Stimulated activated CD8-positive, alpha-beta memory T cell treated with anti-CD3 and anti-CD28 coated beads, Interleukin-2, amount 100 ng/mL, for 48 hours (primary cell): ENCODE measurements at places on chromosomes 6 and 20.
A peak's percentile ranks its signal among the peaks of the same experiment; 100 is the strongest.

- DNase-seq = no peak
Measured at GRCh38 chr6:115120391-115120790, 777.6 kb upstream of the HS3ST5 start.

DNA sequence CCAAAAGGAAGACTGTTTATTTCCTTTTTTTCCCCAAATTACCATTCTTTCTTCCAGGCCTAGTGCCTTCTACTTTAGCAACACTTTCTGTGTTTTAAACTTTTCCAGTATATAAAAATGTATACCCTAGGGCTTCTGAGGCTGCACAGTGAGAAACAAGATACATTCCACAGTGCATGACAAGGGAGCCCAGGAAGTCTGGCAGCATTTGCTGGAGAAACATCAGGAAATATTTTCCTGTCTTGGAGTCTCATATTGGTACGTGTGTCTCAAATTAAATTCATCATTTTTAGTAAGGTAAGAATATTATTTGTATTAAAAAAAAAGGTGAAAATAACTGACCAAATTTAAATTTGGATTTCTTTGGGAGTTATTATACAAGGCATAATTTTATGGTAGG lies 662.6 kb downstream of the RFPL4B start:
- no peak for DNase-seq

GRCh38 chr6:146498309-146498708 lies 45.3 kb upstream of the RAB32 start:
- DNase-seq = no peak

DNA sequence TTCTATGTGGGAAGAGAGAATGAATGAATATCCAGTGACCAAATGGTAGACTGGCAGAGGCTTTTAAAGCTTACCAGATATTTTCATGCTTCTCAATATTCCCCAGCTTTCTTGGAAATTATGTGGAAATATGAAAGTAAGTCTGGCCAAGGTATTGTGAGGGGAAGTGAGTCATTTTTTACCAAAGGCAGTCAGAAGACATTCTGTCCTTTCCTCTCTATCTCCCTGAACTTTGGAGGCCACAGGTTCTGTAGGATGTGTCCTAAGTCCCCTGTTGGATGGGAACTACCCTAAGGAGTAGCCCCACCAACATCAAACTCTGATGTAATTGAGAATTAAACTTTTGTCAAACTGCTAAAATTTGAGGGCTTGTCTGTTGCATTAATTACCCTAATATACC lies 593.8 kb upstream of the NRSN1 start:
- no peak for DNase-seq

GRCh38 chr6:89675949-89676748 lies 37.6 kb upstream of the LYRM2 start:
- no peak for DNase-seq

GRCh38 chr6:4510317-4510716 lies 265.9 kb upstream of the CDYL start:
- DNase-seq = no peak

DNA sequence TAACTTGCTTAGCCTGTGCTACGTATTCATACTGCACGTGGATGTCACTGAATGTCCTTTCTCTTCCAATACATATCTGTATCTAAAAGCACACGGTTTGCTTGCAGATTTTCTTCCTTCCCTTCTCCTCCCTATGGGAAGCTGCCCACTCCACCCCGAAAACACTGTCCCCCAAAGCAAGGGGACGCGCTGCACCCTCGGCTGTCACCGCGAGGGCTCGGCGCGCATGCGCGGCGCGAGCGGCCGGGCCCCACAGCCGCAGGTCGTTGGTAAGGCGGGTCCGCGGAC lies 659 bp downstream of the TMX4 start:
- DNase-seq = peak; percentile 47

DNA sequence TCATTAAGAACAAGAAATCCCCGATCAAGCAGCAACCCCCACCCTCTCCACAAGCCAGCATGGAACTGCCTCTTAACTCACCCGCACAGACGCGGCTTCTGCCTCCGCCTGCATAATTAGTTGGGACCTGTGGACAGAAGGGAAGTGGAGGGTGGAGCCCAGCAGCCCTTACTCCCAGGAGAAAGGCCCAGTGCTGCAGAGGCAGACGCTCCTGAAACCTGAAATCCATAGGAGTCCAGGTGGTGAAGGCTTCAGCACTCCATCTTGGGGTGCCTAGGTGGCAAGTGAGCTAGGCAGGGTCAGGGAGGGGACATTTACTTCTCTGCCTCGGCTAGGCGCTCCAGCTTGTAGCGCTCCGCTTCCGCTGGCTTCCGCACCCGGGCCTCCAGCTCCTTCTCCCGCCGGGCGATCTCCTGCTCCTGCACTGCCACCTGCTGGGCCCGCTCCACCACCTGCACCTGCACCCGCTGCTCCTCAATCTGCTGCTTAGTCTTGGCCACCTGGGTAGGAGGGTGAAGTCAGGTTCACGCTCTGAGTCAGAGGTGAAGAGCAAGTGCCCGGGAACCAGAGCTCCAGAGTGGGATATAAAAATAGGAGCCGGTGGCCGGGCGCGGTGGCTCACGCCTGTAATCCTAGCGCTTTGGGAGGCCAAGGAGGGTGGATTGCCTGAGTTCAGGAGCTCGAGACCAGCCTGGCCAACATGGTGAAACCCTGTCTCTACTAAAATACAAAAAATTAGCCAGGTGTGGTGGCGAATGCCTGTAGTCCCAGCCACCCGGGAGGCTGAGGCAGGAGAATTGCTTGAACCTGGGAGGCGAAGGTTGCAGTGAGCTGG lies 10.7 kb downstream of the TUBB start:
- DNase-seq = peak; percentile 77

- no peak for DNase-seq
Measured at GRCh38 chr6:168428863-168429262, 12.1 kb upstream of the SMOC2 start.

DNA sequence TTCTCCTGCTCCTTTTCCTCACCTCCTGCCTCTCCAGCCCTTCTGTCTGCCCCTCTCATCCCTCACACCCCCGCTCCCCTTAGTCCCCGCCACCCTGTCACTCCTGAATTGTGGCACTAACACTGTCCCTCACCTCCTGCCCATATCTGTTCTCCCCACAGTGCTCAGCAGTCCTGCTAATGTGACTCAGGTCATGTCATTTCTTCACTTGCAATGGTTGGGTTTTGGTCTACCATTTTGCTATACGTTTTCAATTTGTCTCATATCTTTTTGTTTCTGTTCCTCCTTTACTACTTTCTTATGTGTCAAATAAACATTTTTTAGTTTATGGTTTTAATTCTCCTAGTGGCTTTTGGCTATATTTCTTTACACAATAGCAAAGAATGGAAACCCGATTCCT lies 1.3 kb upstream of the HLA-B start:
- DNase-seq = no peak

DNA sequence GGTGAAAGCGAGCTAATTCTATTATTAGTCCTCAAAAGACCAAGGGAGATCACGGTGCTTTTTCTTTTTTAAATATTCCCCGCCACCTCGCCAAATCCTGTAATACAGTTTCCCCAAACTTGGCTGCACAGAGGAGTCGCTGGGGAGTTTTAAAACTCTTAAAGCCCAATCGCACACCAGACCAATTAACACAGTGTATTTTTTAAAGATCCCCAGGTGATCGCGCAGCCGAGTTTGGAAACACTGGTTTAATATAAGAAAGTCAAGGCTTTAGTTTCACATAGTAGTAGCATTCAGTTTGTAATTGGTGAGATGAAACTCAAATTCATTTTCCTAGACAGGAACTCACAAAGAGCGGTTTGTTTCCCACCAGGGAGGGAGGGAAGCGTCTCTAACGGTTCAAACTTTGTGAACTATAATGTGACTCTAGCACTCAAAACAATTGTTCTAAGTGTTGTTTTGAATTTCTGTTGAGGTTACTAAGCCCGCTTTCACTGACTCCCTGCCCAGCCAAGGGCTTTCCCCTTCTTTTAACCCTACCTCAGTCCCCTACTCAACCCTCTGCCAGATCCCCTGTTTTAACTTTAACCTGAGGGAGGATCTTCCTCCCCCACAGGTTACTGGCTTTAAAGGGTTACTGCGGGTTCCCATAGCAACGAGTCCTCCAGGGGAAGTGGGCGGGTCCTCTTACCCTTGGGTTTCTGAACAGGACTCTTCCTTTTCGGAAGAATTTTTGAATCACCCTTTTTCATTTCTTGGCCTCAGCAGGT lies 25.7 kb upstream of the BTBD3 start:
- DNase-seq = no peak

GRCh38 chr20:40326784-40327183 lies 362.3 kb downstream of the MAFB start:
- no peak for DNase-seq

GRCh38 chr6:24064106-24064505 lies 61.9 kb upstream of the NRSN1 start:
- DNase-seq = no peak

DNA sequence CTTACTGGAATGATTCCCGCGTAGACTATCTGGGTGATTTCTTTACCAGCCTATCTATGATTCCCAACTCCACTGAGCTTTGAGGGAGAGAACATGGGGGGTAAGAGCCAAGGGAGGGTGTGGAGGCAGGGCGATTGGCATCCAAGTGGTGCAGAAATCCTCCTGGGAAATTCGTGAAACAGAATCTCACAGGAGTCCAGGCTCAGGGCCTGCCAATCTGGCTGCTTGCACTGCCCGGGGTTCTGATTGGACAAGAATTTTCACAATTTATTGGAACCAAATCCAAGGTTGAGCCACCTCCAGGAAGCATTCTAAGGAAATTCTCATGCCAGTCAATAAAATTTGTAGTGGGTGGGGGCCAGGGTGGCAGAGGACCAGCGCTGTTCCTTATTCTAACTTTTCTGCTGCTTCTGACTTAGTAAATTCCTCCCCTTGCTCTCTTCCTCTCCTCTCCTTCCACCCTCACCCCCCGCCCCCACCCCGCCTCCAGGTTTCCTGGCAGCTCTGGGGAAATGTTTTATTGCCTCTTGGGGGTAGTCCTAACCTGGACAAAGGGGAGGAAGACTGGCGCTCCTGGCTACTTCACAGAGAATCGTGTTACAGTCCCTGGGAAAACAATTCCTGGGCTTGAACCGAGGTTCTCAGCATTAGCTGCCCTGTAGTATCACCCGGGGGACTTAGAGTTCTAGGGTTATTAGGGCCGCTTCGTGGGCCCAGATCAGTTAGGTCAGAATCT lies 3.1 kb downstream of the BMP6 start:
- DNase-seq = no peak

GRCh38 chr6:91704531-91704930 lies 1117.7 kb upstream of the MAP3K7 start:
- DNase-seq = no peak

DNA sequence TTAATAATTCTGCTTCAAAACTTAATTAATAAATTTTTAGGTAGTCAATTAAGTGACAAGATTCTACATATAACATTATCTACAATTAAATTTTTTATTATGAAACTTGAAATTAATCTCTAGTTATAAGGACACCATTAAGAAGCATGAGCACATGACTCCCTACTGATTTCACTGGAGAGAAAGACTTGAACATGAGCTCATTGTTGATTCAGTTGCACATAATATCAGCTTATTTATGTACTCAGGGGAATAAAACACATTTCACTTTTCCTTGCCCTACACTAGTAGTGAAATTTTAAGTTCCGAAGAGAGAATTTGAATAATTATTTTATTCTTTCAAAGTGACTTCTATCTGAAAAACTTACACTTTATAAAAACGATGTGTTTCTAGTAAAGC lies 370.2 kb upstream of the EPHA7 start:
- DNase-seq = no peak

- DNase-seq = no peak
Measured at GRCh38 chr6:163384510-163384909, 30.0 kb upstream of the QKI start.

DNA sequence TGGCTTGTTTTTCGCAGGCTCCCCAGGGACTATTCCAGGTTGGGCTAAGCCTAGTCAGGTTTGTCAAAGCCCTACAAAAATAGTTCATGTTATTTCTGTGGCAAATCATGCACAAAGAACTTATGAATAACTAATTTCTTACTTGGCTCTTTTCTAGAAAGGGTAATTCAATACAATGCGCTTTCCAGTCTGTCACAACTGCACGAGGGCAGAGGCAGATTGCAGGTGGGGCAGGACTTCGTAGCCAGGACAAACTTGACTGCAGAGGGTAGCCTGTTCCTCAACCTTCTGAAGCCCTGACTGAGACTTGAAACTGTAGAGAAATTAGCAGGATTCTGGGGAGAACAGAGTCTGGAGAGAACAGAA lies 253.5 kb downstream of the QKI start:
- DNase-seq = no peak

DNA sequence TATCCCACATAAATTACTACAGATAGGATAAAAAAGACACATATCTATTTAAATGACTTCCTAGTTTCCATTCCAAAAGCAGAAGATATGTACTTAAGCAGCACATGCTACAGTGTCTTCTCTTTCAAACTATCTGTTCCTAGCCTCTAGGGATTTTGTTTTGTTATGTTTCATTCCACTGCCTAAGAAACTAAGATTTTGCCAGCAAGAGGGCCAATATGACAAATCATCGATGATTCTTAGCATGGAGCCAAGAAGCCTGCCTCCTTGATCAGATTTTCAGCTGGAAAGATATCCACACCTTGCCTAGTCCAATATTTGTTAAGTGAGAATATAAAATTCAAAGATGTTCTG lies 7.0 kb downstream of the SNX5 start:
- DNase-seq = no peak

DNA sequence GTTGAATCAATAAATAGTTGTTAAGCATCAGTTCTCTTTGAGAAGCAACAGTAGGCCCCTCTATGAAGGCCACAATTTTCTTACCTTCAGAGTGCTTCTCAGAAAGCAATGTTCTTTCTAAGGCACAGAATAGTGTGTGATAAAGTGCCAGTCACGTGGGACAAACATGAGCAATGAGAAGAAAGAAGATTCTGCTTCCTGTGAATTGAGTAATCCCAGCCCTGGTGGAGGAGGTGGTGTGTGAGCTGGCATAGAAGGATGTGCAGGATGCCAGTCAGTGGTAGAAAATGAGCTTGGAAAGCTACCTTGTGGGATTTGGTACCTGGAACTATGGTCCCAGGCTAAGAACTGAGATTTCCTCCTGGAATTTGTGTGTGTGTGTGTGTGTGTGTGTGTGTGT lies 21.7 kb downstream of the KIZ start:
- DNase-seq = no peak

DNA sequence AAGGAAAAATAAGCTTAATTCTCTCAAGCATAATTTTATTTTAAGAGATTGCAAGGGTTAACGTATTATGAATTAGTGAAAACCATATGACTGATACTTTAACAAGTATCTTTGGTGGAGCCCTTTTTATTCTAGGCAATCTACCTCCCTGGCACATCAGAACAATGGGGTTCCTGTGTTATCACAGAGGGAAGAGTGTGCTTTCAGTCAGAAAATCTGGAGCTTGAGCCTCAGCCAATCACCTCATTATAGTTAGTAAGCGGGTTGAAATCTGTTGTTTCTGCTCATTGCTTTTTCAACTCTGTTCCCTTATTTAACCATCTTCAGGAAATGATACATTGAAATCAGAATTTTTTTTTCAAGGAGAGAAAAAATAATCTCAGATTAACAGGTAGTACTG lies 391 bp downstream of the ADGRF1 start:
- DNase-seq = no peak

GRCh38 chr6:53671111-53671510 lies 5.6 kb upstream of the KLHL31 start:
- DNase-seq = no peak
